Stimulated activated CD8-positive, alpha-beta memory T cell treated with anti-CD3 and anti-CD28 coated beads, Interleukin-7, amount 100 ng/mL, for 1 hour (primary cell): ENCODE measurements at places on chromosomes 5 and 9.

- DNase-seq, result no peak
Measured at GRCh38 chr5:32283539-32284377, 29.0 kb downstream of the MTMR12 start.

DNA sequence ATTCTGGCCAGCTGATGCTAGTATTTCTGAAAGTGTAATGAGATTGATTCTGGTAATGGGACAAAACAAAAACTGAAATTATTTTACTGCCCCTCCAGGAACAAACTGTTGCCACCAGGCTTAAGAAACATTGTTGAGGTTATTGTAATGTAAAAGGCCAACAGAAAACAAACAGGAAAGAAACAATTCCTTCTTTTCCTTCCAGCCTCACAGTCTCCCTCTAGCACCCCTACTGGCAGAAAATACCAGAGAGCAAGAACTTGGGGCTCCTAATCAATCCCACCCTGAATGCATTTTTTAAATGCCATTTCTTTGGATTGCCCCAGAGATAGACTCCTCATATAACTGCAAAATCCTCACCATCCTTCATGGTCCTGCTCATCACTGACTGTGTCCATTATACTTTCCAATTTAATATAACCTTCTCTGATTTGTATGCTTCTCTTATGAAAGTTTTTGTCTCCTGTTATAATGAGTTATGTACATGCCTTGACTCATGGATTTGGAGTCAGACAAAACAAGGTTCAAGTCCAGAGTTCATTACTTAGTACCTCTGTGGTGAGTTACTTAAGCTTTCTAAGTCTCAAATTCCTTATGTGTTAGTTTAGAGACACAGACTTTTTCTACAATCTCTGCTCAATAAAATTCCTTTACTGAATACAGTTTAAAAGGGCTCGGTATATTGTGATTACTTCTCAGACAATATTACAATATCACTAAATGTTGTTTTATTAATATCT is 157.9 kb upstream of the FBN2 start:
- DNase-seq, result no peak

DNA sequence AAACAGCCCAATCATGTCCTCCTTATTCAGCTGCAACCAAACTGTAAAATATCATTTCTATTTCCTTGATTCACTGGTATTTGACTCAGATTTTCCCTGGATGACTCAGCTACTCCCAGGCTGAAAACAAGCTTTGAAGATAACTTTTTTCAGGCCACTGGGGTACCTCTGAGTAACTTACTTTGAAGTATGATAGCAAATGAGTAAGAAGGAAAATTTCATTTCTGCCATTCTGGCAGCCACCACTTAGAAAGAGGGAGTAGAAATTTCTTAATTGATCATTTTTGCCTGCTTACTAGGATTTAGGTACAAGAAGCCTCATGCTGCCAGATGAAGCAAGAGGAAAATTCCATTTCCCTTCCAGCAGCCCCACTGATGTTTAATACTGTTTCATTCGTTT is 247.4 kb downstream of the PRELID2 start:
- DNase-seq, result no peak

DNA sequence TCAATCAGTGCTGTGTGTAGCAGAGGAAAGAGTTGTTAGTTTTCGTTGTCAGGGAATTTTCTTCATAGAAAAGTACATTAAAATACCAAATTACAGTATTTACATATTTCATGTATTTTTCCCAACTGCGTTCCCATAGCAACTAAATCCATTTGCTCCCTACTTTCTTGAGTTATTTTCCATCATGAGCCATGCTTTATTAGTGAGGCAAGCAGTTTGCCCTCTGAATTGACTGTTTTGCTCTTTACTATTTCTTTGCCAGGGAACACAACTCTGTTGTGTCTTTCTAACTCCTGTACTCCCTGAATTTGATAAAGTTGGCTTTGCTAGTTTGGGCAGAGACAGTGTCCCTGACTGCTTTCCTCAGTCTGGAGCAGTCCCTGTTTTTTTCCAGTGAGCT is 276.2 kb upstream of the SLC30A5 start:
- DNase-seq, result no peak

- no peak for DNase-seq
Measured at GRCh38 chr5:75051217-75051751, 1.1 kb downstream of the GCNT4 start.

DNA sequence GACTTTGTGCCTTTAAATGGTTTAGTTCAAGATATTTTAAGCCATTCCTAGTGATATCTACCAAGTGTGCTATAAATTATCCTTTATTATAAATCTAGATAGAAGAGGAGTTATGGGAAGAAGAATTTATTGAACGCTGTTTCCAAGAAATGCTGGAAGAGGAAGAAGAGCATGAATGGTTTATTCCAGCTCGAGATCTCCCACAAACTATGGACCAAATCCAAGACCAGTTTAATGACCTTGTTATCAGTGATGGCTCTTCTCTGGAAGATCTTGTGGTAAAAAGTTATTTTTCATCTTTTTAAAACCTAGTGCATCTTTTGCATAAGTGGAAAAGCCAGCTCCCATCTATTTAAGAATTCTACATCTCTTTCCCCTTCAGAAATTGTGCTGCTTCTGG is 18.6 kb downstream of the SLC23A1 start:
- DNase-seq, result no peak

- no peak for DNase-seq
Measured at GRCh38 chr5:130479045-130479804, 575.0 kb downstream of the CHSY3 start.

DNA sequence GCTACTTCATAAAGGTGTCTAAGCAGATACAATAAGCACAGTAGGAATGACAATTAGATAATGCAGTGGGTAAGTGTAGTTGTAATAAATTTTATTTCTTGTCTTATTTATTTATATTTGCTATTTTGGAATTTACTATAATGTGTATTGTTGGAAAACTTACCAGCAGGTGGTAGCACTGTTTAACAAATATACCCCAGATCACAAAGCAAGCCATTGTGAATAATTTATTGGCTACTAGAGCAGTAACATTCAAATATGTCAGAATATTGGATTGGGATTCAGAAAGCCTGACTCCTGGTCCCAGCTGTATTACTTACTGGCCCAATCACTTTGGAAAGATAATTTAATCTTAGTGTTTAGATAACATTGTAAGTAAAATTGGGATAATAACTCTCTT is 78.0 kb downstream of the ISOC1 start:
- DNase-seq, result no peak
